ENCODE measurements at places on chromosomes 11 and 22.

- H3K36me3 ChIP-seq, result no peaks in the 10 kb centered on the region
- peak; percentile 92 for DNase-seq
- no peak overlapping the region for H3K4me3 ChIP-seq
- H3K4me1 ChIP-seq, result peaks cover 6% of the 10 kb centered on the region
- H3K27me3 ChIP-seq, result no peaks in the 10 kb centered on the region
Observed at GRCh38 chr11:74532501-74533246, 39.1 kb upstream of the LIPT2 start.

GRCh38 chr11:34599406-34599945, 21.4 kb upstream of the EHF start:
- no peaks in the 10 kb centered on the region for H3K36me3 ChIP-seq
- DNase-seq, result peak; percentile 62
- H3K4me1 ChIP-seq, result peaks cover 55% of the 10 kb centered on the region
- no peaks in the 10 kb centered on the region for H3K27me3 ChIP-seq
- no peak overlapping the region for H3K4me3 ChIP-seq

- no peaks in the 10 kb centered on the region for H3K27me3 ChIP-seq
- H3K36me3 ChIP-seq, result no peaks in the 10 kb centered on the region
- H3K4me3 ChIP-seq, result no peak overlapping the region
- no peaks in the 10 kb centered on the region for H3K4me1 ChIP-seq
- DNase-seq, result peak; percentile 51
Observed at GRCh38 chr11:69497221-69497787, 15.8 kb downstream of the LINC01488 start.

- H3K27me3 ChIP-seq, result no peaks in the 10 kb centered on the region
- no peaks in the 10 kb centered on the region for H3K4me1 ChIP-seq
- no peak overlapping the region for H3K4me3 ChIP-seq
- DNase-seq, result no peak
- no peak overlapping the region for H3K27ac ChIP-seq
Observed at GRCh38 chr11:88569342-88569741, 231.8 kb upstream of the CTSC start.

GRCh38 chr22:27895600-27895999, 23.5 kb downstream of the PITPNB start:
- H3K27me3 ChIP-seq, result no peaks in the 10 kb centered on the region
- H3K4me3 ChIP-seq, result no peak overlapping the region
- H3K27ac ChIP-seq, result no peak overlapping the region
- DNase-seq, result no peak
- H3K36me3 ChIP-seq, result peaks cover 16% of the 10 kb centered on the region

DNA sequence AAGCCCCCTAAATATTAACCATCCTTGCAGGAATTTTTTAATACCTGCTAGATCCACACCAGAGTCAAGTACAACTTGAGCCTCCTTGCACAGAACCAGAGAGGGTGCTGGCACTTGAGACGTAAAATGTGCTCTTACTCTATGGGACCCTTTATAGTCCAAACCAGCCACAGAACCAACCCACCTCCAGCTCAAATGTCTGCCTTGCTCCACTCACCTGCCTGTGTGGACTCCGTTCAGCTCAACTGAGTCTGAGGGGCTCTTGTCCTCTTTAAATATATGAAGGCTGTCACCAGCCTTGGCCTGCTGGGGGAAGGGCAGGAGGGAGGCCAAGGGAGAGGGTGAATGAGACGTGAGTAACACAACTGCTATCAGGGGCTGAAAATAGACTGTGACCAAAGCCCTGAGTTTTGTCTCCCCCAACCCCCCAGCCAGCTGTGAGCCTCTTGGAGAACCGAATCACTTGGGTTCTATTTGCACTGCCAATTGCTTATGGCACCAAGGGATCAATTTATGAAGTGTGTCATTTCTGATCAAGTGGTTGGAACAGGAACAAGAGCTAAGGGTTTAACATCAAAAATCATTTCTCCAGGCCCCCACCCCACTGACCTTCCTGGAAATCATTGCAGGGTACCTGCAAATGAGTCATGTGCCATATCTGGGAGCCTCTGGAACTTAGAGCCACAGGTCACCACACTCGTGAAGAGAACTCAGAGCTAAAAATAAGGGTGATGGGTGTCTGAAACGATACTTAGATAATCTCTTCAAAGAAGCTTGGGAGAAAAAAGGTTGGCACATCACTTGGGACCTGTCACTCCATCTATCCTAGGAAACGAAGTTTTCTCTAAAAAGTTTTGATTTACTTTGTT, at the start of gene CSRP3:
CSRP3 (minus strand) TSS at position 247 of the 869 bp plus-strand sequence. CDS start 9,535 bp downstream, outside the sequence.
- H3K27me3 ChIP-seq, result no peaks in the 10 kb centered on the region
- H3K36me3 ChIP-seq, result no peaks in the 10 kb centered on the region
- H3K27ac ChIP-seq, result no peak within 1 kb of the TSS
- H3K4me1 ChIP-seq, result peaks cover 20% of the 10 kb centered on the region
- no peak within 1 kb of the TSS for H3K4me3 ChIP-seq
- DNase-seq, result no peak

DNA sequence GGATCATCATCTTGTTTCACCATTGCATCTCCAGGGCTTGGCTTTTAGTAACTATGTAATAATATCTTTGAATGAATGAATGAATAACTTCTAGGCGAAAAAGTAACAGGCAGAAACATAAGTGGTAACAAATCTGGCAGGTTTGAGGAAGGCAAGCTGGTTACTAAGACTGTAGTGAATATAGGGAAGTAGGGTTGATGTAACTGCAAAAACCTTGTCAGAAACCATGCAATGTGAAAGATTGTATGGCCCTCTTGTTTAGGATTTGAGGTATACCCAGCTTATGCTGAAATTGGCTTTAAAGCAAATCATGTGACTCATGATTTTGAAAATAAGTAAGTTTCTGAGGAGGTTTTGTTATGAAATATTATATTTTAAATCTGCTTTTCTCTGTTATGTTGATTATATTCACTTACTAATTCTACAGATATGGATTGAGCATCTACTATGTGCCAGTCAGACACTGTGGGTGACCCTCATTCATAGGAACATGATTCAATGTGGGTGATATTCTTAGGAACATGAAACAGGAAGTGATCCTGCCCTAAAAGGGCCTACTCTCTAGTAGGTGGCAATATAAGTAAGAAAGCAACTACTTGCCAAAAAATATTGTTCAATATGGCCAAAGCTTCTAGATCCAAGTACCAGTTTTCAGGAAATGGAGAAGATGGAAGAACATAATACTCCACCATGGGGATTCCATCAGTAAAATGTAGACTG, 115.5 kb upstream of the CCDC90B start:
- DNase-seq, result no peak
- H3K27me3 ChIP-seq, result no peaks in the 10 kb centered on the region
- no peaks in the 10 kb centered on the region for H3K36me3 ChIP-seq
- no peak overlapping the region for H3K27ac ChIP-seq
- no peaks in the 10 kb centered on the region for H3K4me1 ChIP-seq

- DNase-seq, result no peak
- H3K27me3 ChIP-seq, result no peaks in the 10 kb centered on the region
- H3K4me3 ChIP-seq, result no peak overlapping the region
- H3K36me3 ChIP-seq, result no peaks in the 10 kb centered on the region
Observed at GRCh38 chr22:45064313-45065278, 54.8 kb upstream of the PHF21B start.

DNA sequence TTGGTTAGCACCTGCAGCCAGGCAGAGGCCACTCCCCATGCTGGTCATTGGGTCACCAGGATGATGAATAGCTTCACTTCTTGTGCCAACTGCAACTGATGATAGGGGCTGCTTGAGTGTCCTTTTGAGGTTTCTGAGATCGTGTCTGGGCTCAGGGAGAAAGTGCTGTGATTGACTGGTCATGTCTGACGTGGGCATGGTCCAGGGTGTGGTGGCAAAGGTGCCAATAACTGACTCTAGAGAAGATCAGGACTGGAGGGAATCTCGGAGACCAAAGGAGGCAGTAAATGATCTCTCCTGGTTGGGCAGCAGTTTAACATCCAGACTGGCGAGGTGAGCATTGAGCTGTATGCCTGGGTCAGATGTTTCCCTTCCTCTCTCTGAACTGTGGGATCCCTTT, 10.0 kb upstream of the SLC22A6 start:
- H3K27ac ChIP-seq, result no peak overlapping the region
- no peaks in the 10 kb centered on the region for H3K36me3 ChIP-seq
- no peak for DNase-seq
- H3K4me3 ChIP-seq, result no peak overlapping the region
- no peaks in the 10 kb centered on the region for H3K27me3 ChIP-seq

DNA sequence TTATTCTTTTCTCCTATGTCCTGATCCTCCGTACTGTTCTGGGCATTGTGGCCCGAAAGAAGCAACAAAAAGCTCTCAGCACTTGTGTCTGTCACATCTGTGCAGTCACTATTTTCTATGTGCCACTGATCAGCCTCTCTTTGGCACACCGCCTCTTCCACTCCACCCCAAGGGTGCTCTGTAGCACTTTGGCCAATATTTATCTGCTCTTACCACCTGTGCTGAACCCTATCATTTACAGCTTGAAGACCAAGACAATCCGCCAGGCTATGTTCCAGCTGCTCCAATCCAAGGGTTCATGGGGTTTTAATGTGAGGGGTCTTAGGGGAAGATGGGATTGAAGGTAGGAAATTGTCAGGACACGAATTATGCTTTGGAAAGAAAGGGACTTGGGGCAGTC, 843 bp downstream of the OR51T1 start:
- no peaks in the 10 kb centered on the region for H3K36me3 ChIP-seq
- no peaks in the 10 kb centered on the region for H3K4me1 ChIP-seq
- H3K27me3 ChIP-seq, result no peaks in the 10 kb centered on the region
- no peak for DNase-seq
- no peak overlapping the region for H3K4me3 ChIP-seq

DNA sequence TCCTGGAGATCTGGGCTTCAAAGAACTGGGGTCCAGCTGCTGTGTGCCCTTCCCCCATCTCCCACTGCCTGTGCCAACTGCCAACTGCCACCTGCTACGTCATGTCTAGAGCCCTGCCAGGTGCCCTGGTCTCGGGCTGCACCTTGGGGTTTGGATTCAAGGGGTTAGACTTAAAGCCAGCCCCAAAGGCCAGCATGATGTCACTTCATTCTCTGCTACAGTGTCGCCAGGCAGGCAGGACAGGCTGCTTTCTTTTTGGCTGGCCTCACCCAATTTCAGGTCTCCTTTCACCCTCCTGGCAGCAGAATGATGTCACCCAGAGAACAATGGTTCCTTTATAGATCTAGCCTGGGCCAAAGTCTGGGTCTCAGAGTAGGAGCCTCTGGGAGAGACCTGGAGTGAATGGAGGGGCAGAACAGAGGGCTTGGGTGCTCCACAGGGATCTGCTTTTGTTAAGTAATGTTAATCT, 79.5 kb upstream of the CRYBB3 start:
- DNase-seq, result peak; percentile 82
- peaks cover 19% of the 10 kb centered on the region for H3K4me1 ChIP-seq
- no peak overlapping the region for H3K27ac ChIP-seq
- no peaks in the 10 kb centered on the region for H3K27me3 ChIP-seq

DNA sequence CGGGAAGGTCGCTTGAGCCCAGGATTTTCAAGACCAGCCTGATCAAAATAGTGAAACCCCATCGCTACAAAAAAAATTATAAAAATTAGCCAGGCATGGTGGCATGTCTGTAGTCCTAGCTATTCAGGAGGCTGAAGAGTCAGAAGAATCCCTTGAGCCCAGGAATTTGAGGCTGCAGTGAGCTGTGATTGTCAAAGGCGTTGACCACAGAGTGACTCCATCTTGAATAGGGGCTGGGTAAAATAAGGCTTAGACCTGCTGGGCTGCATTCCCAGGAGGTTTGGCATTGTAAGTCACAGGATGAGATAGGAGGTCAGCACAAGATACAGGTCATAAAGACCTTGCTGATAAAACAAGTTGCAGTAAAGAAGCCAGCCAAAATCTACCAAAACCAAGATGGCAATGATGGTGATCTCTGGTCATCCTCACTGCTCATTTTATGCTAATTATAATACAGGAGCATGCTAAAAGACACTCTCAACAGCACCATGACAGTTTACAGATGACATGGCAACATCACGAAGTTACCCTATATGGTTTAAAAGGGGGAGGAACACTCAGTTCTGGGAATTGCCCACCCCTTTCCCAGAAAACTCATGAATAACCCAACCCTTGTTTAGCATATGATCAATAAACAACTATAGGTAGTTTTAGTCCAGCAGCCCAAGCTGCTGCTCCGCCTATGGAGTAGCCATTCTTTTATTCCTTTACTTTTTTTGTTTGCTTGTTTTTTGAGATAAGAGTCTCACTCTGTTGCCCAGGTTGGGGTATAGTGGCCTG, 2.8 kb upstream of the RDX start:
- no peaks in the 10 kb centered on the region for H3K36me3 ChIP-seq
- H3K27ac ChIP-seq, result no peak overlapping the region
- H3K4me1 ChIP-seq, result no peaks in the 10 kb centered on the region
- H3K4me3 ChIP-seq, result no peak overlapping the region

- no peaks in the 10 kb centered on the region for H3K36me3 ChIP-seq
- H3K27ac ChIP-seq, result no peak overlapping the region
- no peak overlapping the region for H3K4me3 ChIP-seq
- DNase-seq, result no peak
Observed at GRCh38 chr11:126992804-126993111, 7.8 kb downstream of the KIRREL3 start.

- peaks cover under 1% of the 10 kb centered on the region for H3K4me1 ChIP-seq
- no peak overlapping the region for H3K4me3 ChIP-seq
- H3K36me3 ChIP-seq, result no peaks in the 10 kb centered on the region
- no peaks in the 10 kb centered on the region for H3K27me3 ChIP-seq
- no peak for DNase-seq
Observed at GRCh38 chr11:35134403-35135148, 4.4 kb upstream of the CD44 start.

DNA sequence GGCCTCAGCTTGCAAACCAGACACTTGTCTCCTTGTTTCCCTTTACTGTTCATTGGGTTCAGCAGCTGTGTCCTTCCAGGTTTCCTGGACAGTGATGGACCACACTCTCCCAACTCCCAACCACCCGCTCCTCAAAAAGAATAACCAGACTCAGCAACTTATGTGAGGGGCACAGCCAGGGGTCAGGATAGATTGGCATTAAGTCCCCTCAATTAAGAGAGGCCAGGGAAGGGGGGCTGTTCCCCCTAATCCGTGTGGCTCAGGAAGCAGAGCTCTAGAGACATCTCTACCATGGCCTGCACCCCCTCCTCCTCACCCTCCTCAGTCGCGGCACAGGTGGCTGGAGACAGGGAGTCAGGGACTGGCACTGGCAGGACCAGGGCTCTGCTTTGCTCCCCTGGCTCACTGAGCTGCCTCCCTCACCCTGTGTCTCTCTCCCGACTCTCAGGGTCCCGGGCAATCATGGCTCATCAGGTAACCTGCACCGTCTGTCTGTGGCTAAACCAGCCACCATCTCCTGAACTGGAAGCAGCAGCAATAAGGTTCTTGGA, 111.7 kb downstream of the ZNF280B start:
- no peaks in the 10 kb centered on the region for H3K27me3 ChIP-seq
- no peak overlapping the region for H3K27ac ChIP-seq
- H3K4me3 ChIP-seq, result no peak overlapping the region
- no peaks in the 10 kb centered on the region for H3K4me1 ChIP-seq
- no peak for DNase-seq
- H3K36me3 ChIP-seq, result no peaks in the 10 kb centered on the region

GRCh38 chr11:22640862-22641261, 15.2 kb upstream of the FANCF start:
- H3K4me3 ChIP-seq, result no peak overlapping the region
- no peaks in the 10 kb centered on the region for H3K4me1 ChIP-seq
- H3K27me3 ChIP-seq, result no peaks in the 10 kb centered on the region
- no peak for DNase-seq
- H3K36me3 ChIP-seq, result no peaks in the 10 kb centered on the region

Data from small intestine (tissue), 16 donors.